ENCODE measurements at places on chromosomes 16 and 17.

- DNase-seq: no peak
These were observed 59.2 kb downstream of the SRL start for GRCh38 chr16:4182581-4183236.

GRCh38 chr16:67982011-67982696, 1.9 kb upstream of the DPEP3 start:
- no peak for DNase-seq

- DNase-seq: no peak
These were observed 70.0 kb downstream of the IRX6 start for GRCh38 chr16:55393991-55394390.

DNA sequence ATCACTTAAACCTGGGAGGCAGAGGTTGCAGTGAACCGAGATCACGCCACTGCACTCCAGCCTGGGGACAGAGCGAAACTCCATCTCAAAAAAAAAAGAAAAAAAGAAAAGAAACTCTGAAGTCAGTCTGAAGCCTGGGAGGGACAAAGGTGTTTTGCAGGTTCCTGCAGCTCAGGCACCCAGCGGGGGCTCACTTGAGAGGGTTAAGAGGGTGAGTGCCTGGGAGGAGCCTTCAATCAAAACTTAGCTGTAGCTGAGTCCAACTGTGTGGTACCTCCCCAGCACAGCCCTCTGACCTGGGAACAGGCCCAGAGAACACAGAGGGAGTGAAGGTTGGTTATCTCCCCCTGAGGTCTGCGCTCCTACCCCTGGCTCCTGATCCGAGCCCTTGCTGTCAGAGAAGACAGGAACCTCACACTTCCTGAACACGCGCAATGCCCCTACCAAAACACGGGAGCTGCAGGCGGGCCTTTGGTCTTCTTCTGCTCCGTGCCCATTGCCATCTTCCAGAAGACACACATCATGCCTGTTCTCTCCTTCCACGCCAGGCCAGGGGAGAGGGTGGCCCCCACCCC, 20.4 kb upstream of the ZC3H18 start:
- no peak for DNase-seq

- no peak for DNase-seq
These were observed 21.7 kb downstream of the MILR1 start for GRCh38 chr17:64470625-64471024.

GRCh38 chr17:78130437-78131101, at the start of gene TMC8:
TSS of gene TMC8 (plus strand) at chr17:78130771. CDS start at chr17:78131589, 818 bp downstream.
- no peak for DNase-seq

DNA sequence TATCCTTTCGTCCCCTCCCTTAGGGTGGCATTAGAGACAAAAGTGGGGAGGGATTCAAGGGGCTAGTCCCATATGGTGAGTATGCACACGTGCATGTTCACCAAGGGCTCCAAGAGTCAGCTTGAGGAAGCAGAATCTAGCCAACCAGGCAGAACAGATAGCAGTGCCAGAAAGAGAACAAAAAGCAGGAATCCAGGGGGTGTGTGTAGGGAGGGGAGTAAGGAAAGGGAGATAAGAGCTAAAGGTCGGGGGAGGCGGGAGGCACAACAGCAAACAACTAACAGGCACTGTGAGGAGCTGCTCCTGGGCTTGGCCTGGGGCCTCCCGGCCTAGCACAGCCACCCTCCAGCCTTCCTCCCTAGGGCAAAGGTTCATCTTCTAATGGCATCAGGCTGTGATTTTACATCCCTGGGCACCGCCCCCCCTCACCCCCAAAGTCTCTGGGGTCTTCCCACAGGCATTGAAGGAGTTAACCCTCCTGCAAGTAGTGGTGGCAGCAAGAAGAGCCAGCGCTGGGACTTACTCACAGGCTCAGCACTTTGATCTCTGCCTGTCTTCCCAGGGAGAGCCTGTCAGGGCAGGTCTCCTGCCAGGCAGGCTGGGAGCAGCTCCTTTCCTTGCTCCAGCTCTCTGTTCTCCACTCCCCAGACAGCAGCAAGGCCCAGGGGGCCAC, 12.4 kb upstream of the SUPT4H1 start:
- no peak for DNase-seq

- no peak for DNase-seq
These were observed 19.0 kb upstream of the ZNF652 start for GRCh38 chr17:49381033-49381432.

GRCh38 chr17:40553694-40554534, 11.4 kb downstream of the CCR7 start:
- no peak for DNase-seq

DNA sequence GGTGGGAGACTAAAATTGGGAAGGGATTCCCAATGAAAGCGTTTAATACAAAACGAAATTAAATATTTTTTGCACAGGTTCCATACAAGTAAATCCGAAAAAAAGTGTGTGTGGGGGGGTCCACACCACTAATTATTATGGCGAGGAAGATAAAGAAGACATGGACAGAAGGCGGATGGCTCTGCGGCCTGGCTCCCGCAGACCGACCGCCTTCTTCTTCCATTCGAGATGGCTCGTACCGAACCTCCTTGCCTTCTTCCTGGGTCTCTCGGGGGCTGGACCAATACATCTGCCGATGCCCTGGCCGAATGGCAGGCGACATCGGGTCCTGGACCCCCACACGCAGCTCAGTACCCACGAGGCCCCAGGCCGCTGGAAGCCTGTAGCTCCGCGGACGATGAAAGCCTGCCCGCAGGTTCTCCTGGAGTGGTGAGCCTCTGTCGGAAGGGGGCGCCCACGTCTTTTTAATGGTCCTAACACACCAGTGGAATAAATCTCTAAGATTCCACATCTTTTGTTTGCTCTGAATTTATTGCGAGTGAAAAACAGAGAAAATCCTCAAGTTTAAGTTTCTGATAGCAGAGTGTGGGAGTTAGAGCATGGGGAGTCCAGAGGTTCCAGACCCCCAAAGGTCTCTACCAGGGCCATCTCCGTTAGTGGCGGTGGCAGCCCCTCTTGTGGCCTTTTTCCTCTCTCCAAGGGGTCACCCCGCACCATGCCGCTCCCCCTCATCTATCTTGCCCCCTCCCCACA, 1.4 kb downstream of the PRAC2 start:
- DNase-seq: peak; percentile 44

DNA sequence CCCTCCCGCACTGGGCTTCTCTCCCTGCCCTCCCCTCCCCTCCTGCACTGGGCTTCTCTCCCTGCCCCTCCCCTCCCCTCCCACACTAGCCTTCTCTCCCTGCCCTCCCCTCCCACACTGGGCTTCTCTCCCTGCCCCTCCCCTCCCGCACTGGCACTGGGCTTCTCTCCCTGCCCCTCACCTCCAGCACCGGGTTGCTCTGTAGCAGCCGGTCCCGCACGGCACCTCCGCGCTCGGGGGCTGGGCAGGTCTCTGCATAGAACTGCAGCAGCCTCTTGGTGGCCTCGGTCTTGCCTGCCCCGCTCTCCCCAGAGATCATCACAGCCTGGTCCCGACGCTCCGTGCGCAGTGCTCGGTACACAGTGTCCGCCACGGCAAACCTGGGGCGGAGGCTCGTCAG, 9.8 kb downstream of the MYO1C start:
- DNase-seq: no peak

- DNase-seq: no peak
These were observed 12.7 kb upstream of the DOC2B start for GRCh38 chr17:193841-194806.

- DNase-seq: no peak
These were observed 55.4 kb downstream of the CFDP1 start for GRCh38 chr16:75377729-75378386.

DNA sequence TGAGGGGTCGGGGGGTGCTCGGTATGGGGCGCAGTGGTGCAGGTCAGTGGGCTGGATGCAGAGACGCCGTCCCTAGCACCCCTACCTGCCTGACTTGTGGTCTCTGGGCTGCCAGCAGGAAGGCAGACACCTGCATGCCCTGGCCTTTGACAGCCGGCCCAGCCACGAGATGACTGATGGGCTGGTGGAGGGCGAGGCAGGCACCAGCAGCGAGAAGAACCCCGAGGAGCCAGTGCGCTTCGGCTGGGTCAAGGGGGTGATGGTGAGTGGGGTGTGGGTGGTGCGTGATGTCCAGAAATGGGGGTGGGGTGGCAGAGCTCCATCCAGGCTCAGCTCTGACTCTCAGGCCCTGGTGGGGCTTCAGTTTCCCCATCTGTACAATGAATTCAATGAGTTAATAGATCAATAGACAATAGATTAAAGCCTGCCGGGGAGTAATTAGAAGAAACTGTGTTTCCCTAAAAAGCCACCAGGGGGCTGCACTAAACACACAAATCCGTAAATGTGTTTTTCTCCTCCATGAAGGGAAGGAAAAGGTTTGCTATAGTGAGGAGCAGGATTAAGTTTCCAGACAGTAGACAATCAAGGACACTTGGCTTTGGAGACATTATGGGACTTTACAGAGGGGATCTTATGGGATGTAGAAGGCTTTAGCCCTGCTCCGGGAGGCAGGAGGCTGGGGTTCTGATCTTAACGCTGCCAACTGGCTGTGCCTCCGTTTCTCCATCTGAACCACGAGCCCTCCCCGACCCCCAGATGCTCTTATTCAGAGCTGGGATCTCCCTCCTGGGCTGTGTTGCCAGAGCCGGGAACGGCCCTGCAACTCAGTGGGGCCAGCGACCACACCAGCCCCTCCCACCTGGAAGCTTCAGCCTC, 2.2 kb downstream of the SLC12A3 start:
- no peak for DNase-seq

DNA sequence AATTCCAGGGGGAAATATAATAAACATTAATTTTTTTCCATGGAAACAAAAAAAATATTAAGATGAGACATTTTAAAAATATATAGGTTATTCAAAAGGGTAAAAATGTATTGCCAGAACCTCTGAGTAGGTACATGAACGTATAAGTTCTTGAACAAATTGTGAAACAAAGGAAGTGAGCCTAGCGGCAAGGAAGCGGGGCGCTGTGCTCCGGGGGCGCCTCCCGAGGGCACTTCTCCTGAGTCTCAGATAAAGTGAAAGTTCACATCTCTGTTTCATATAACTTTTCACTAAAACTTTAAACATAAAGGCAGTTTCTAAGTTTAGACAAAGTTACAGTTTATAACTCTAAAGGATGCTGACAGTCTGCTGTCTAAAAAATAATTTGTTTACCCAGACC, 52.3 kb downstream of the TNRC6C start:
- no peak for DNase-seq

GRCh38 chr17:10628756-10629155, 28.4 kb downstream of the MYH3 start:
- DNase-seq: no peak

DNA sequence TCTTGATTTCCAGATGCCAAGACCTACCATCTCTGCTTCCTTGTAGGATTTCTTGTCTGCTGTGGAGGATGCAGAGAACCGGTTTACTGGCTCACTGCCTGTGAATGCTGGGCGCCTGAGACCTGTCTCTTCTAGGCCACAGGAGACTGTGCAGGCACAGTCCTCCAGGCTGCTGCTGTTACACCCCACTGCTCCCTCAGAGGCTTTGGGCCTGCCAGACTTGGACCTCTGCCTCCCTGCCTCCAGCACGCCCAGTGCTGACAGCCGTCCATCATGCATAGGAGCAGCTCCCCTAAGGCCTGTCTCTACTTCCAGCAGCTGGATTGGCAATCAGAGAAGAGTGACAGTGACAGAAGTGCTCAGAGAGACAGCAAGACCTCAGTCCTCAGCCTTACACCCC, 6.1 kb downstream of the HROB start:
- DNase-seq: no peak

GRCh38 chr16:56199164-56199563, 7.9 kb downstream of the GNAO1 start:
- DNase-seq: no peak

DNA sequence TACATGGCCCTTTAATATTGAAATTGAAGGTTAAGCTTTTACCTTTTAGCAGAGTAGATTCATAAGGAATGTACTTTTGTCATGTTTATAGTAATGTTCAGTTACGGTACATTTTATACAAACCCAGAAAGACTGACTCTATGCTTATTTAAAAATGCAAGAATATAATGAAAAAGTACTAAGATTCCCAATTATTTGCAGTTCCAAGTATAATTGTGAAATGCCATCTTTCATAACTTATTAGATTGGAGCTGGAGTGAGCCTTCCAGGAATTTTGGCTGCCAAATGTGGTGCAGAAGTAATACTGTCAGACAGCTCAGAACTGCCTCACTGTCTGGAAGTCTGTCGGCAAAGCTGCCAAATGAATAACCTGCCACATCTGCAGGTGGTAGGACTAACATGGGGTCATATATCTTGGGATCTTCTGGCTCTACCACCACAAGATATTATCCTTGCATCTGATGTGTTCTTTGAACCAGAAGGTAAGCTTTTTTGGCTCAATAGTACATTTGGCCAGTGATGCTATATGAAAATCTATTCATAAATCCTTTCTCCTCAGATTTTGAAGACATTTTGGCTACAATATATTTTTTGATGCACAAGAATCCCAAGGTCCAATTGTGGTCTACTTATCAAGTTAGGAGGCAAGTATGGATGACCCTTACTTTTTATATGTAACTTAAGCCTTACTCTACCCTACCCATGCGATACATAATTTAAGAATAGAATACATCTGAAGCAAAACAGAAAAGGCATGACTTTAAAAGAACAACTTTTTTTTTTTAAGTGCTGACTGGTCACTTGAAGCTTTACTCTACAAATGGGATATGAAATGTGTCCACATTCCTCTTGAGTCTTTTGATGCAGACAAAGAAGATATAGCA, 4.2 kb downstream of the SRSF2 start:
- no peak for DNase-seq

DNA sequence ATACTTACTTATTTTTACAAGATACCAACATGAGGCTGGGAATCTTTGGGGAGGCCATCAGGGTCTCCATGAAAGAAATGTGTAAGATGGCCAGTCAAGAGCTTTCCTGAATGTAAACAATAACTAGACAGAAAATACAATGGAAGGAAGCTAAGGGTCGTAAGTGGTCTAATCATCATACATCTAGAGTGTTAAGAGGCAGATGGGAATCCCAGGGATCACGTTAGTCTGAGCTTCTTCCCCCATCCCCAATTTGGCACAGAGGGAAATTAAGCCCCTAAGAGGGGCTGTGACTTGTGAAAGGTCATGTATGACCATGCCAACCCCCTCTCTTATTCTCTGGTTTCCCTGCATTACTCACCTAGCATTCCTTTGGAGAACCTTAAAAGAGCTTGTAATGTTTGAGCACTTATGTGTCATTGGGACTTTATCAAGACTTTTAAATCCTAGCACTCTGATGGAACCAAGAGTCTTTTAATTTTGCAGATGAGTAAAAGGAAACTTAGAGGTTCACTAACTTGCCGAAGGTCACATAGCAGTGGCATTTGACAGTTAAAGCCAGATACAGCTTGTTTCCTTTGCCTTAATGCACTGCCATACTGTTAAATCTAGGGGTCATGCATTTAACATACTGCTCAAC, 46.1 kb downstream of the DCUN1D3 start:
- no peak for DNase-seq

GRCh38 chr17:58376472-58377000, 24.5 kb upstream of the SUPT4H1 start:
- DNase-seq: no peak

Measured in stimulated activated CD8-positive, alpha-beta memory T cell treated with anti-CD3 and anti-CD28 coated beads, Interleukin-15, amount 100 ng/mL, for 24 hours (primary cell).